ENCODE measurements at places on chromosomes 12 and 14. TPM values are rescaled to one million over a fixed set of nuclear protein-coding genes. Genes with fewer than 3 reads are reported as not detected.

- DNase-seq, result no peak
Measured at GRCh38 chr12:48773686-48774085, 15.2 kb downstream of the ADCY6 start.

GRCh38 chr12:125434936-125435443 is 369.8 kb downstream of the AACS start:
- no peak for DNase-seq

SLC8A3 gene
- 0.39 TPM for polyA plus RNA-seq

ESR2 gene
- 1.2 TPM for polyA plus RNA-seq

- DNase-seq, result no peak
Measured at GRCh38 chr12:2772370-2772769, 22.4 kb upstream of the FKBP4 start.

DNA sequence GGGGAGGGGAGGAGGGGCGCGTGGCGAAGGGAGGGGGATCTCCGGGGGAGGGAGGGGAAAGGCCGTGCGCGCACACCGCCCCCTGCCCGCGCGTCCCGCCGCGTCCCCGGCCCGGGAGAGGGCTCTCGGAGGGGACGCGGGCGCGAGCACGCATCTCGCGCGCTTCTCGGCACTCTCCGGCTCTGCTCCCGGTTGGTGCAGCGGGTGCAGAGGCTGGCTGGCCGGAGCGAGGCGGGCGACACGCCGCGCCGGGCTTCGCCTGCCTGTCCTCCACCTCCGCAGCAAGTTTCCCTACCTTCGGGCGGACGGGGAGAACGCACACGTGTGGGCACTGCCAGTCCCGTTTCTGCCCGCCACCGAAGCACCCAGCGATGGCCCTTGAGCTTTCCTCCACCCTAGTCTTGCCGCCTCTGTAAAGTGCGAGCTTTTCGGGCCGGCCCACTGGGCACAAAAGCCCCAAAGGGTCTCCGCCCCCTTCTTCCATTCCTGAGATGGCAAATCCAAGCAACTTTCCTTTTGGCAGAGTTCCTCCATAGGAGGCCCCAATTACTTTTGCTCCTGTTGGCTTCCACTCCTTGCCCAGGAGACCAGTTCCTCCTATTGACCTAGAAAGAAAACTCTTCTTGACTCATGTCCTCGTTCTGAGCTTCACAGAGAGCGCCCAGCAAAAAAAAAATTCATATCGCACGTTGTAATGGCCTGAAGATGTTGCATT is 363 bp upstream of the CSAD start:
- DNase-seq, result peak; percentile 82

LRTM2 gene
- polyA plus RNA-seq, result 0.33 TPM

GRCh38 chr12:48451372-48451771 is 21.0 kb upstream of the ANP32D start:
- DNase-seq, result no peak

GRCh38 chr12:9721394-9722092 is 11.4 kb downstream of the CLECL1 start:
- DNase-seq, result no peak

DNA sequence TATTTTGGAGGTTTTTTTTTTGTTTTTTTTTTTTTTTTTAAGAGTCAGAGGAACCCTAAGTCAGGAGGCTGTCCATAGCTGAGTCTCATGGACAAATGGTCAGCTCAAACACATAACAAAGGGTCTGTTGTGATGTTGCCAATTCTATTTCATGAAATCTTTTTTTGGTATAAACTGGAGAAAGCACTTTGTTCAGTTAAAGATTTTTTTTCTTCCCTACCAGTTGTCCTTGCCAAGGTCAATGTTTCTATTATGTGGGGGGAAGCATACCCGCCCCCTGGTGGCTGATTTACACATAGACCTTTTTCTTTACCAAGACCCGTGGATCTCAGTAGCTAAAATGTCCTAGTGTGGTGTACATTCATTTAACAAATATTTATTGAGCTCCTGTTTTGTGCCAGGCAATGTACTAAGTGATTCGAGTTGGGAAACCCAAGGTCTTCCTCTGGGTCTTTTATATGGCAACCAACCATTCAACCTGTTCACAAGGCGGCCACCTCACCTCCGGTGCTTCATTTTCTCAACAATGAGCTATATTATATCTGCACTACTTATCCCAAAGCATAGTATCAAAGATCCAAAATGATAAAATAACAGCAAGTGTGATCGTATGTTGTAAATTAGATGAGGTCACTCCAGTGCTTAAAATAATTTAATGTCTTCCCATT is 214.5 kb downstream of the PAH start:
- peak; percentile 25 for DNase-seq

Measured in renal cortex interstitium (tissue), 15 donors.